Femur (tissue), 1 donor: ENCODE measurements at places on chromosomes 6 and 20.
A peak's percentile ranks its signal among the peaks of the same experiment; 100 is the strongest.

- DNase-seq: no peak
Measured at GRCh38 chr6:69038841-69039240, 403.8 kb downstream of the ADGRB3 start.

DNA sequence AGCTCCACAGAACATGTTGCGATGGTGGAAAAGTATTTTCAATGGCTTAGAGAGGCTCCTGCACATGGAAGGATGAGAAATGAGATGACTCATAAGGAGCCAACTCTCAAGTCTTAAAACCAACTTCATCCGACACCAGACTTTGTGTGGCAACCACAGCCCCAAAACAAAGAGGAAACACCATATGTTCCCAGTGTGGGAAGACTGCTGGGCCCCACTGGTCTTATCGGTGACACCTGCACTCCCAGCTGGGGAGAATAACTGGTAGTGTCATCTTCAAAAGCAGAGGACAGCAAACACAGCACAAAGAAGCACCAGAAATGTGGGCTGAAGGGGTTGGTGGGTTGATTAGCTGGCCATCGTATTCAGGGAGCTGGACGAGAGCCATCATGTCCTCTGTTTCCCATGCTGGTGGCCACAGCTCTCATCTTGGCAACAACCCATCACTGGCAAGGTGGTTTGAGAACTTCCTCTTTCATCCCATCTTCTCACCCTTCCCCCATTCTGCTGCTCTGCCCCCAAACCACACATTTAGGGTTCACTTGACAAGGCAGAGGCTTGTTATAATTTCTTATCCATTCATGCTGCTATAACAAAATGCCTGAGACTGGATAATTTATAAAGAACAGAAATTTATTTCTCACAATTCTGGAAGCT lies 46.0 kb upstream of the TASP1 start:
- DNase-seq: no peak

GRCh38 chr20:58019850-58020625 lies 208.4 kb downstream of the ANKRD60 start:
- DNase-seq: no peak

DNA sequence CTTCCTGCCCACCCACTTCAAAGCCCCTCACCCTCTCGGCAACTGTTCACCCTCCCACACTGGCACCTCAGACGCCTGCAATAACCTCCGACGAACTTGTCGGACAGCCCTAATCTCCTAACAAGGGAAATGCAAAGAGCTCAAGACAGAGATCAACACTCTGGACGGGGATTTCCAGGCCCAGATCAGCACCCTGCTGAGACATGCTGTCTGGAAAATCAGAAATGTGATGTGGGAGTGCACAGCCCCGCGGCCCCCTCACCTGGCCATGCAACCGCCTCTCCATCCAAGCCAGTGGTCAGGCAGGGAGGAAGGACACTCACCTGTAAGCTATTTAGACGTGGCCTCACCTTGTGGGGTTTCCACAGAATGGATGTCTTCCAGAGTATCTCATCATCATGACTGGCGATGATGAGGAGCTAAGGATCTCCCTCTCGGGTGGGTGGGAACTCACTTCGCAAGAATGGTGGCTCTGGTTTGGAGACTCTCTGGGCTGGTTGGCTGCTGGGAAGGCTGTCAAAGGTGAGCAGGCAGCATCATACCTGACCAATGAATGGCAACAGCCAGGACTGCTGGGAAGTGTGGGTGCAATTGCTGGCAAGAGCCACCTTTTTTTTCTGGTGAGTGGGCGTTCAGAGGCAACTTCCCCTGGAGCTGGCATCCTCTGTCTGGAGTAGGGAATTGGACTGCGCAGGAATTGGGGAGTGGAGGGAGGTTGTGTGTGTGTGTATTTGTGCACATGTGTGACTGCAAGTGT lies 28.1 kb upstream of the ADTRP start:
- DNase-seq: no peak

DNA sequence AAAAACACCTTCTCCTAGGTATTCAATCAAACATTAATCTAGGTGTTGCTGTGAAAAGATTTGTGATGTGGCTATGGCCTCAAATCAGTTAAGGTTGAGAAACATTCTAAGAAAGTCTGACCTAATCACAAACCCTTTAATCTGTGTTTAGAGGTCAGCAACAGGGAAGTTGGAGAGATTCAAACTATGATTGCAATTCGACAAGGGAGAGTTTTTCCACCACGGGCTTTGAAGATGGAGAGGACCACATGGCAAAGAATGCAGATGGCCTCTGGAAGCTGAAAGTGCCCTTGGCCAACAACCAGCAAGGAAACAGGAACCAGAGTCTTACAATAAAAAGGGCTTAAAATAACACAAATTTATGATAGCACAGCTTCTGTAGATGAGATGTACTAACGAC lies 29.6 kb upstream of the LGSN start:
- no peak for DNase-seq

DNA sequence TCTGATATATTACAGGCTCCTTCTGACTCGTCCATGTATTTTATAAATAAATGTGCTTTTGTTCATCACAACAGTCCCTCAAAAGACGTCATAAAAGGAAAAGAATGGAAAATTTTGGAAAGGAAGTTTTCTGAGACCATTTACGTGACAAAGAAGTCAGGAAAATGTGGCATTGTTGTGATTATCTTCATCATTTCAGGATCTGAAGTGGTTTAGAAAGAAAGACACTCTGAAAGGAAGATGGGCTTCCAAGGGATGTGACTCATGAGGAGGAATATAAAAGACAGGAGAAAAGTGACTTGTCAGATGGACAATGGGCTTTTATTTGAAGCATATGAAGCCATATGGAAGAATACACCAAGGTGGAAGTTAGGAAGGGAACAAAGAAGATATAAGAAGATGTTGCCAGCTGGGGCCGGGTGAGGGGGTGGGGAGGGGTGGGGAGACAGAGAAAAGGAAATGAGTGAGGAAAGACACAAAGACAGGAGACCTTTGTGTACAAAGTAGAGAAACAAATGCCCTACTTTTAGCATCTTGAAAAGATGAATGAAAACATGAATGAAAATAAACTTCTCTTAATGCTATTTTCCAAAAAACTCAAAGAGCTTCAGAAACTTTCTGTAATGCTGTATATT lies 190.3 kb upstream of the PREP start:
- no peak for DNase-seq

DNA sequence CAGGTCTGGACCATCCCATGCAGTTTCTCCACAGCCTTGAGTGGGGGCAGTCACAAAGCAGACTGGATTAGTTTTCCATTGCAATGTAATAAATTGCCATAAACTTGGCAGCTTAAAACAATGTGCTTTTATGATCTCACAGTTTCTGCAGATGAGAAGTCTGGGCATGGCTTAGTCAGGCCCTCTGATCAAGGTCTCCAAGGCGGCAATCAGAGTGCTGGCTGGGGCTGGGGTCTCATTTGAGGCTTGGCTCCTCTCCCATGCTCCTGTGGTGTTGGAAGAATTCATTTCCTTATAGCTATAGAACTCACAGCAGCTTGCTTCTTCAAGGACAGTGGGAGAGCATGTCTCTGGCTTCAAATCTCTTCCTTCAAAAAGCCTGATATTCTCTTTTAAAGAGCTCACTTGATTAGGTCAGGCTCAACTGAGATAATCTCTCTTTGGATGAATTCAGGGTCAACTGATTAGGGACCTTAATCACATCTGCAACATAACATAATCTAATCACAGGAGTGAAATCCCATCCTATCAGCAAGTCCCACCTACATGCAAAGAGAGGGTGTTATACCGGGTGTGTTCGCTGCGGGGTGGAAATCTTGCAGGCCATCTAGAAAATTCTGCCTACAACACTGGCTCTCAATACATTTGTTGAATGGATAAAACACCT lies 77.4 kb upstream of the SULF2 start:
- DNase-seq: peak; percentile 55

DNA sequence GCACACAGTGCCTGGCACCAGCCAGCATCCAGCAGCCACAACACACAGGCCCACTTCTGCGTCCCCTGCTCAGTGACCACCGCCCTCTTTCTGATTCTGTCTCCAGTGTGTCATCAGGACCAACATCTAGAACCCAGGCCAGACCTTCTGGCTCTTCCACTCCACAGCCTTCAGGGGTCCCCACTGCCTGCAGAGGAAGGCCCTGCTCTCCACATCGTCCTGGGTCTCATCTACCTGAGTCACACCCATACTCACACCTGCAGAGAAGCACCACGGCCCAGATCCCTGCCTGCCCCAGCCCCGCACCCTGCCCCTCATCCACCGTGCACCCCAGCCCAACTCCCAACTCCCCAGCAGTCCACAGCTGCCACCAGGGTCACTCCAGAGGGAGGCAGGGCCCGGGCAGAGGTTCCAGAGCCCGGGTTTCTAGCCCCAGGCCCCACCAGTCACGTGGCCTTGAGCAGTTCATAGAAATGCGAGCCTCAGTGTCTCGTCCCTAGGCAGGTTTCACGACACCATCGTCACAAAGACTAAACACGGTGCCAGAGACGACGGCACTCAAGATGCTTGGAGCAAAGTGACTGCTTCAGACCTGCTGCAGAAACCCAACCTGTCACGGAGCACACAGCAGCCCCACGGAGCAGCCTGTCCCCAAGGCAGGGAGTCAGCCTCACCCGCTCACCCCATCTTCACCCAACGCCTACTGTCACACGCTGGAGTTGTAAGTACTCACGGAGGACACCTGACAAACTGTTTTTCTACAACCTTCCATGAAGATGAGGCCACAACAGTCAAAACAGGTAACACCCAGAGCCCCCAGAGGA lies 16.1 kb downstream of the TAF4 start:
- DNase-seq: peak; percentile 4

GRCh38 chr20:44405785-44406571 lies 50.5 kb downstream of the HNF4A start:
- no peak for DNase-seq
